ENCODE measurements at places on chromosomes 6 and 20.

GRCh38 chr6:73980096-73980495, 284.1 kb downstream of the CD109 start:
- DNase-seq = no peak

DNA sequence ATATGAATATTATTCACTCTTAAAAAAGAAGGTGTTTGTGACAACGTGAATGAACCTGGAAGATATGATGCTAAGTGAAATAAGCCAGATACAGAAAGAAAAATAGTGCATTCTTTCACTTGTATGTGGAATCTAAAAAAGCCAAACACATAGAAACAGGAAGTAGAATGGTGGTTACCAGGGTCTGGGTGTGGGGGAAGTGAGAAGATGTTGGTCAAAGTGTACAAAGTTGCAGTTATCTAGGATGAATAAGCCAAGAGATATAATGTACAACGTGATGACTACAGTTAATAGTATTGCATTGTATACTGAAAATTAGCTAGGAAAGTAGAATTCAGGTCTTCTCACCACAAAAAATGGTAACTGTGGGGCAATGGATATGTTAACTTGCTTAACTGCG, 151.1 kb upstream of the HCRTR2 start:
- no peak for DNase-seq

DNA sequence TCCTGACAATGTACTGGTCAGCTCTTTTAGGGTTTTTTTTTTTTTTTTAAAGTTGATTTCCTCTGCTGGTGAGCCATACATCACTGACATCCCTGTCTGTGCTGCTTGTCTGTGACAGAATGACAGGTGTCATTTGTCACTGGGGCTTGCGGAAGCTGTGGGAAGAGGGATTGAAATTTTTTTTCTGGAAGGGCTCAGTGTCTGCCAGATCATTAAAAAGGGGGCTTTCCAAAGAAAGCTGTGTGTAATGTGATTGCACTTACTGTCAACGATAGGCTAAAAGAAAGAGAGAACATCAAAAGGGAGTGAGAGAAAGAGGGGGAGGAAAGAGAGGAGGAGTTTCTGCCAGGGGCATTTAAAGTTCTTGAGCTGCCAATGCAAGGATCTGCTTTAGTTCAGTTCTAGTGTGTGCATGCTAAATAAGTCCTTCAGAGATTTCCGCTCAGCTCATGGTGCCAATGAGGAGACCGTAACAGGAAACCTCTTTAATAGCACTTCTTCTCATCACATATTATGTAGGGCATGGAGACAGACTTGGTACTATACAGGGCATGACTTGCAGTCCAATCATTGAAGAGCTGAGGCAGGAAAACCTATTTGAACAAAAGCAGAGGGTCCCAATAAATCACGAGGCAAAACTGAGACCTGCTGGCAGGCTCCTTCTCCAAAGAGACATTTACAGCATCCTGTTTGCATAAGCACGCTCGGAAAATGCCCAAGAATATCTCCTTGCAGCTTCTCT, 177.2 kb downstream of the TSHZ2 start:
- no peak for DNase-seq

- no peak for DNase-seq
Observed at GRCh38 chr6:82507112-82507511, 143.5 kb downstream of the TPBG start.

- no peak for DNase-seq
Observed at GRCh38 chr20:4366076-4366475, 350.7 kb upstream of the RNF24 start.

Measured in T follicular helper cell (primary cell).